CD4-positive, alpha-beta T cell (primary cell): ENCODE measurements at places on chromosomes 3 and 15. TPM values are rescaled to one million over a fixed set of nuclear protein-coding genes. Genes with fewer than 3 reads are reported as not detected.

GRCh38 chr3:70607469-70607868 is 295.0 kb upstream of the MDFIC2 start:
- DNase-seq = no peak

Gene TBL1XR1
- total RNA-seq = 67.8 TPM

GRCh38 chr3:78360849-78361248 is 1321.0 kb downstream of the ROBO2 start:
- no peak for DNase-seq

DNA sequence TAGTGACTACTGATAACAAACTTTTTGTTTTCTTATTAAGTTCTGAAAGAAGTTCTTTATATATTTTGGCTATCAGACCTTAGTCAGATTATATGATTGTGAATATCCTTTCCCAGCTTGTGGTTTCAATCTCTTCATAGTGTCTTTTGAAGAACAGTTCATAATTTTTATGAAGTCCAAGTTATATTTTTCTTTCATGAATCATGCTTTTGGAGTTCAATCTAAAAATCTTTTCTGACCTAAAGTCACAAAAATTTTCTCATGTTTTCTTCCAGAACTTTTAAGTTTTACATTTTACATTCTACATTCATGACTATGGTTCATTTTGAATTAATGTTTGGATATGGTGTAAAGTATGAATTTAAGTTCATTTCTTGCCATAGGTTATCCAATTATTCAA is 34.2 kb upstream of the OCA2 start:
- no peak for DNase-seq

Gene RGMA
- not detected for total RNA-seq

Gene ADAMTS7
- 0.11 TPM for total RNA-seq

- DNase-seq = no peak
Measured at GRCh38 chr15:84143753-84144314, 91.7 kb upstream of the GOLGA6L4 start.

Gene SOX14
- not detected for total RNA-seq

DNA sequence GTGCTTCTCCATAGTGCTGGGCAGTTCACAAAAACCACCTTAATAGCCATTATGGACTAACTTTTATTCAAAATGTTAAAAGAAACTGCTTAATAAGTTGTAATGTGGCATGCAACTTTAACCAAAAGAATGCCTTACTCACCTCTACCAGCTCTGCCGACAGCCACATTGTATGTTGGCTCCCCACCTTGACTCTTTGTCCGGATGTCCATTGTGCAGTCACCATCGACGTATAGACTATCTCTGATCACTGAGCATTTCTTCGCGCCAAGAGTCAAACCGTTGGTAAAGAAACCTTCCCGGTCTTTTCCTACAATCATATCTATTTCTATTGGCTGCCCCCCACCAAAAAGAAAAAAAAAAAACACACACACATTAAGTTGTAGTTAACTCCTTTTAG is 2.5 kb downstream of the PFN2 start:
- DNase-seq = no peak

GRCh38 chr3:186181901-186182300 is 73.0 kb upstream of the ETV5 start:
- no peak for DNase-seq
